ENCODE measurements at places on chromosomes 11 and 22. TPM values are rescaled to one million over a fixed set of nuclear protein-coding genes. Genes with fewer than 3 reads are reported as not detected.

Gene KRTAP5-10
- not detected for total RNA-seq

Gene GSTP1
- total RNA-seq: 459 TPM

Gene CD6
- total RNA-seq: 0.50 TPM

Gene DSCAML1
- 8.2 TPM for total RNA-seq

Gene TCN2
- 19.1 TPM for total RNA-seq

Gene FXYD2
- total RNA-seq: 23.1 TPM

Gene MGAT3
- total RNA-seq: 4.5 TPM

Gene OR8G1
- total RNA-seq: not detected

Gene RAB36
- total RNA-seq: 10.7 TPM

Gene ST13
- total RNA-seq: 243 TPM

Gene APOBEC3B
- 1.9 TPM for total RNA-seq

Gene OTOG
- total RNA-seq: not detected

Gene UBQLN3
- total RNA-seq: 10.6 TPM

Gene C11orf58
- 131 TPM for total RNA-seq

Gene TIGD3
- 0.48 TPM for total RNA-seq

DNA sequence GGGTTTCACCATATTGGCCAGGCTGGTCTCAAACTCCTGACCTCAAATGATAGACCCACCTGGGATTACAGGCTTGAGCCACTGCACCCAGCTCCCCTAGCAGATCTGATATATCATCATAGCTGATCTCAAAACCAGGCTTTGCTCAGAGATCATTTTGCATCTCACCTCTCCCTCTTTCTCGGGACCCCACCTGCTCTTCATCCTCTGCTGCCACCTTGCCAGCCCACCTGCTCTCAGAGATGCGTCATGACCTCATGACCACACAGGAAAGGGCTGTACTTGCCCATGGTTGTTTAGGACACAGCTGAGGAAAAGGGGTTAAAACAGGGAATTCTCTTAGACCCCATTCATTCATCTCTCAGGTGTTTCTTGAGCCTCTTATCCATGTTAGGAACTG, 27.4 kb downstream of the POU2F3 start:
- DNase-seq: no peak

- no peak for DNase-seq
Measured at GRCh38 chr11:127709960-127710359, 709.4 kb upstream of the KIRREL3 start.

DNA sequence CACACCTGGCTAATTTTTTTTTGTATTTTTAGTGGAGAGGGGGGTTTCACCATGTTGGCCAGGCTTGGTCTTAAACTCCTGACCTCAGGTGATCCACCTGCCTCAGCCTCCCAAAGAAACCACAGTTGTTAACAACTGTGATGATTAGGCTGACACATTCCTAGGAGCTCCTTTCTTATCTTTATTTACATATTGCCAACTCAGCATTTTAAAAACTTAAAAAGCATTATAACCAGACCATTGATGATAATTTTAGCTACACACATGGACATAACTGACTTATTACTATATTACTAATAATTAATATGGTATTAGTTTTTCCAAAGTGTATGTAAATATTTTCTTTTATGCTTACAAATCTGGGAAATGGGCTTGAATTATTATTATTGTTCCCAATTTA, 82.9 kb upstream of the FAT3 start:
- no peak for DNase-seq

DNA sequence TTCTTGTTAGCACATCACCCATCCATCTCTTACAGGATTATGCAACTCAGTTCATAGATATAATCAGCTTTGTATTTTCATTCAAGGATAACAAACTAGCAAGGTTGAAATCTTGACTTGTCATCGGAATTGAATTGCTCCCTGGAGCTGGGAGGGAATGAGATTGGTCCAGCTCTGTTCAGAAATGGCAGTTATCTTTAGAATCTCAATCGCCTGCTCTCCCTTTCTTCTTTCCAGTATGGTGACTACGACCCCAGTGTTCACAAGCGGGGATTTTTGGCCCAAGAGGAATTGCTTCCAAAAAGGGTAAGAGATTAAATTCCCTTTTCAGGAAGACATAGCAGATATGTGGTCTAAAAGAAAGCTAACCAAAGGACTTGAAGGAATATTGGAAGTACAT, 51.0 kb downstream of the NF2 start:
- DNase-seq: no peak

DNA sequence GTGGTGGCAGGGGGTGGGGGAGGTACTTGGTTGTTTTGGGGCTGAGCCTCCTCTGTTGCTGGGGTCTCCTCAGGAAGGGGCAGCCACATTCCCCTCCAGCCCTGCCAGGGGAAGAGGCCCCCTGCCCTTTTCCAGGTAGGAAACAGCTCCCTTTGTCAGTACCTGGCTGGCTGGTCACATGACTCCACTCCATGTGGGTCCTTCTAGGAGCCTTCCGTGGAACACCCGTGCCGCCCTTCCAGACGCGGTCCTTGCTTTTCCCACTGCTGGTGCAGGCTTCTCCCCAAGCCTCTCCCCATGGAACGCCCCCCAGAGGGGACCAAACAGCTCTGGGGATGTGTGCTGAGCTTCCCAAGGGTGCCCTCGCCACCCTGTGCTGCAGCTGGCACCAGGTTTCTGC, 19.9 kb downstream of the IFT27 start:
- no peak for DNase-seq

- peak; percentile 74 for DNase-seq
Measured at GRCh38 chr22:44620129-44620840, 81.7 kb upstream of the PRR5 start.

GRCh38 chr11:117972629-117973502, 13.3 kb upstream of the IL10RA start:
- DNase-seq: no peak

DNA sequence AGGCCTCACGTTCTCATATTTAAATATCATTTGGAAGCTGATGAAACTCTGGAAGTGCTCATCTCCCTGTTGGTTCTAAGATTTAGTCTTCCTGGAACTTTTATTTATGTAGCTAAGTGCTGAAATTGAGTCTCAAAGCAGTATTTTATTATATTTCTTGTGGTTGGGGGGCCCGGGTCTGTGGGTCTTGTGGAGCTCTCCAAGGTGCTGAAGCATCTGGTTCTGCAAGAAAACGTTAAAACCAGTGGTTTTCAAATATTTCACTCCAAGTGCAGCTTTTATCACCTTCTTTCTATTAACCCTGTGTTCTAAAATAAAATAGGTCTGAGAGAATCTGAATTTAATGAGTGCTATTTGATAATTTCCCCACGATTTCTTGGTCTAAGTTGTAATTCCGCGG, 1404.8 kb downstream of the TBC1D22A start:
- no peak for DNase-seq

DNA sequence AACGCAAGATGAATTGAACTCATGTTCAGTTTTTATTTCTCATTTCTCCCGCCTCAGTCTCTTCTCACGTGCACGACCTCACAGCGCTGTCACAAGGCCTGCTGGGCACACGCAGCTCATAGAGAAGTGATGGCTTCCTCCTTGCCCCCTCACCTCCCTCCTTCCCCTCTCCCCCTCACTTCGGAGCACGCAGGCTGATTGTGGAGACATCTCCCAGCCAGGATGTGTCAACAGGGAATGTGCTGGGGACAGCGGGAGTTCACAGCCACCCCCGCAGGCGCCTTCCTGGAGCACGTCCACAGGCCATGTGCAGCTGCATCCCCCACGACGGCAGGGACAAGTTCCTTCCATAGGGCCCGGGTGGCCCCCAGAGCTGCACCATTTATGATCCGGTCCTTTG, 29.1 kb upstream of the KRTAP5-6 start:
- no peak for DNase-seq

DNA sequence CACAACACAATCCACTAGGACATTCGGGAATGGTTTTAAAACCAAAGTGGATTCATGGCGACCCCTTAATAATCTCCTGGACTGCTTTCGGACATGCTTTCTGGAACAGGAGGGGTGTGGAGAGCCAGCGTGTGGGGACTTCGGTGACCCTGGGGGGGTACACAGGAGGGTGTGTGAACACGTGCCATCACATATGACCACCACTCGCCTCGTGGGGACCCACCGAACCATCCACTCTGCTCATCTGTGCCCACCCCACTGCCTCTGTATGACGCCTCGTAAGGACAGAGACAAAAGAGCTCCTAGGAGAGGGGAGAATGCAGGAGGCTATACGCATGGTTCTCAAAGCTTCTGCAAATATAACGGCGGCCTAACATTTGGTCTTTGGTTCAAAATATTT, 8.9 kb downstream of the LTO1 start:
- peak; percentile 12 for DNase-seq

DNA sequence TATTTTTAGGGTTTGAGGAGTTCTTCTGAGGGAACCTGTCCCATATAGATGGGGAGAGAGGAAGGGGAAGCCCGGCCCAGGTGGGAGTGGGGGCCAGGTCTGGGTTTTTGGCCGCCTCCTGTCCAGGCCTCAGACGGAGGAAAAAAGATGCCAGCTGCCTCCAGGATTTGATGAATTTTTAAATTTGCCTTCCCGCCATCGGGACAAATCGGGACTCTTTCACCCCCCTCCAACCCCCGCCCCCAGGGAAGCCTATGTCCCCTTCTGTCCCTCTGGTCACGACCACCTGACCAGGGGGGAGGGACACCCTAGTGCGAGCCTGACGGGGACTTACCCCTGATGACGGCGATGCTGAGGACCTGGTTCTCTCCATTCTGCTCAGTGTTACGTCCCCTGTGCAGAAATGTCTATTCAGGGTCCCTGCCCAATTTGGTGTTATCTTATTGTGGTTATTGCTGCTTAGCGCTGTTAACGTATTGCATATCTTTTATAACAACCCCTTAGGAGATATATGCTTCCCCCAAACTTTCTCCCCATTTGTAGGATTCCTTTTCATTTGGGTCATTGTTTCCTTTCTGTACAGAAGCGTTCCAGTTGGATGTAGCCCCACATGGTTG, 115.9 kb upstream of the GRK3 start:
- DNase-seq: no peak

DNA sequence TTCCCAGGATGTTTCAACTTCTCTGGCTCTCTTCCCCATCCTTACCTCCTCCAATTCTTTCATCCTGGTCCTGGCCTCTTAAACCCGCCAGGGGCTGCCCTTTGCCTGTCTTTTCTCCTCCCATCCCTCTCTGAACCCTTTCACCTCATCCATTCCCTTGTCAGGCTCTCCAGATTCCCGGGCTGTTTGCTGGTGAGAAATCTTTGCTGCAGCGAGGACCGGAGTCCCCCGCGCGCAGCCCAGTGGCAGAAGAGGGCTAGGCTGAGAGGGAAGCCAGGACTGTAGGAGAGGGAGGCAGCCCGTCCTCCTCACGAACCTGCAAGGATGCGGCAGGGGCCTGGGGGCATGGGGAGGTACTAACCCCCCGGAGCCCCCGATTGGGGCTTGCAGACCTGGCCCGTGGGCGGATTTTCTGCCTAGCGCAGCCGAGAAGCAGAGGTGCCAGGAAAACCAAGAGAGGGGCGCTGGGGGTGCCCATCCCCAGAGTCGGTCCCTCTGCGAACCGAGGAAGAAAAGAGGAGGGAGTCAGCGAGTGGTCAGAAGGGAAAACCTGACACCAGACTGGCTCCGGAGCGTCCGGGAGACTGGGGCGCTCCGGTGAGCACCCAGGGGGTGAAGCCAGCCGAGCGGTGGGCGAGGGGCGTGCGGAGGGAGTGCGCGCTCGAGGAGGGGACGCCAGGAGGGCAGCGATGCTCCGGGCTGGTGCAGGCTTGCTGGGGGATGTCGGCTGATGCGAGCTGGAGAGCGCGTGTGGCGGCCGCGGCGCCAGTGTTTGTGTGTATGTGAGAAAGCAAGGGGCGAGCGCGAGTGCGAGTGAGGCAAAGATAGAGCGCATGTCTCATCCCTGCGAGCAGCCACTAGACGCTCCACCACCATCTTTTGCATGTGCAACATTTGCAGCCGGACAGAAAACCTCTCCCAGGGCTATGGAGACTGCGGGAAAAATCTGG, at the start of gene GRIA4:
Gene GRIA4 (plus strand): TSS at position 242 of the 950 bp plus-strand sequence. CDS start 925 bp downstream, outside the sequence.
- peak; percentile 7 for DNase-seq

DNA sequence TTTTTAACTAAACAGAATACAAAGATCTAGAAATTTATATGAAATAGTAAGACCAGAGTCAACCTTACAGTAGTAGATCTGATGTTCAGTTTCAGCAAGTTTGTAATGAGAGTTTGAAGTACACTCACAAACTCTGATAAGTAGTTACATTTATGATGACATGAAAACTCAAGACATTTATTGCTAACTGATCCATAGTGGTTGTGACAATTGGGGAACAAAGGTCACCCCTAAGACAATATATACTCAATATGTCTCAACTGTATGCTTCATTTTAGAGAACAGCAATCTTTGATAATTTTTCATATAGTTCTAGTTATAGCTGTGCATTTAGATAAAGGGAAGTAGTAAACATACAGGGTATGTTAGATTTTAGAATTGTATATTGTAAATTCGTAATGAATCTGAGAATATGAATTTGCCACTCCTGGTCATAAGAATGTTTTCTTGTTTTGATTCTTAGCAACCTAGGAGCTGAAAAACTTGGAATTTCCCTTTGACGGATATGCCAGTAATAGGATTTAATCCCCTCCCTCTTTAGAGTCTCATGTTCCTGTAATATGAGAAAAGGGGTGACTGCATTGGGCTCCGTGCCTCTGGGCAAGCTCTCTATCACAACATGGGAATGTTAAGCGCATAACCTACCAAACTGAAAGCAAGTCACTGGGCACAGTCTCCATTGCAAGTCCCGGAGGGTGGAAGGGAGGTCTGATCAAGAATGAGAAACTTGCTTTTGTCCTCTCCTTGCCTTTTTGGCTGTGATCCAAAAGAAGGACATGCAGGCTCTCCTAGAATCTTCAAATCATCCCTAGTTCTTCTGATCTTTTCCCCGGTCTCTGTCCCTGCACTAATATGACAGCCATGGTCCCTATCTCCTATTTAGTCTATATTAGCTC, 11.4 kb downstream of the OR10D3 start:
- no peak for DNase-seq

DNA sequence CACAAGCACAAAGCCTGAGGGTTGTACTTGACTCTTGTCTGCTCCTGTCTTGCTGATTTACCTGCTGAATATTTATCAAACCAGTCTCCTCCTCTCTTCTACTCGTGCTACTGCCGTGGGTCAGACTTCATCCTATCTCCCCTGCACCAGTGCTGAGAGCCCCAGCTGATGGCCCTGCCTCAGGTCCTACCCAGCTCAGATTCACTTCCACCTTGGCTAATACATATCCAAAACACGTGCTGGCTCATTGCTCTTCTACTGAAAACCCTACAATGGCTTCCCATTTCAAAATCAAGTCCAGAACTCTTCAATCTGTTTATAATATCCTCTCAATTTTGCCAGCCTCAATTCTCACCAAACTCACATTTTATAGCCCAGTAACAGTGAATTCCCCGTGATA, 48.3 kb downstream of the RAB30 start:
- no peak for DNase-seq

- no peak for DNase-seq
Measured at GRCh38 chr22:45877036-45877380, 100.0 kb downstream of the WNT7B start.

GRCh38 chr11:46701078-46701654, 335 bp downstream of the ZNF408 start:
- DNase-seq: no peak

- no peak for DNase-seq
Measured at GRCh38 chr11:10208131-10208575, 85.9 kb downstream of the SBF2 start.

GRCh38 chr11:86955111-86955360, 159 bp downstream of the FZD4 start:
- DNase-seq: no peak

All from ovary (tissue), 10 donors.